Activated CD8-positive, alpha-beta memory T cell treated with anti-CD3 and anti-CD28 coated beads for 1 hour (primary cell): ENCODE measurements at places on chromosomes 12 and 14.

- no peak for DNase-seq
Observed at GRCh38 chr14:32413967-32414640, 85.0 kb downstream of the AKAP6 start.

DNA sequence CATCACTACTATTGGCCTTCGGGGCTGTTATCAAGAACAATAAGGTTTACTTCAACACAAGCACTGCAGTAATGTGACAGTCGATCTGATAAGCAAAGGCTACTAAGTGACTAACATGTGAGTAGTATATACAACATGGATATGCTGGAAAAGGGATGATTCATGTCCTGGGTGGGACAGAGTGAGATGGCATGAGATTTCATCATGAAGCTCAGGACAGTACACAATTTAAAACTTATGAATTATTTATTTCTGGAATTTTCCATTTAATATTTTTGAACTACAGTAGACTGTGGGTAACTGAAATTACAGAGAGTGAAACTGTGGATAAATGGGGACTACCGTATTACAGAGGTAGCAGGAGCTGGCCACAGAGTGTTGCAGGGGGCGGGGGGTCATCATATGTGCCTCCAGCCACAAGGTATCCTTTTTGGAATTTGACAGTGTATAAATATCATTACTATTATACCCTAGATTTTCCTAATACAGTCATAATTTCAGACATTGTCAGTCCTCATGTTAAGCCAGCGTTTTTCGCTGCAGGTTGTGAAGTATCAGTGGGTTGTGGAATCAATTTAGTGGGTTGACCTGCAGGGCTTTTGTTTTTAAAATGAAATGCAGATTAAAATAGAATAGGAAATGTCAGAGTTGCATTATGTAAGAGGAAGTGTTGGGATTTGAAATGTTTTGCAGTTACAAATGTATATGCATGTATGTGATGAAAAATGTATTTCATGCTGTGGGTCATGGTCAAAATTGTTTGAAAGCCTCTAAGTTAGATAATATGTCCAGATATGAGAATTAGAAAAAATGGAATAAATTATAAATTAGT is 148.0 kb upstream of the NUDT4 start:
- DNase-seq, result no peak

DNA sequence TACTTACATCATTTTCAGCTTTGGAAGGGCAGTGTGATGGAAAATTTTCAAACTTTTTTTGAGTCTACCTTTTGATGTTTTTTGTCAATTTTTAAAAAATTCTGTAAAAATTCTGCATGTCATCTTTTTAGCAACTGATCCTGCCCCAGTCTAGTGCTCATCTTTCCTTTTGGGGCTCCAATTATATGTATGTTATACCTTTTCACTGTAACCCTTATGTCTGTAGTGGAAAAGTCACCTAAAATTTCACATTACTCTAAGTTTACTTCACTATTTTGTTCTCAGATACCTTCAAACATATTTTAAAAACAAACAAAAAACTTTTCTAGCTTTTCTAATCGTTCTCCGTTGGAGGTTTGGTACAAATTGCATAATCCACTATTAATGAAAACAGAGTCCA is 32.5 kb upstream of the MYRFL start:
- no peak for DNase-seq

GRCh38 chr14:90985601-90986242 is 74.7 kb downstream of the RPS6KA5 start:
- DNase-seq, result no peak

DNA sequence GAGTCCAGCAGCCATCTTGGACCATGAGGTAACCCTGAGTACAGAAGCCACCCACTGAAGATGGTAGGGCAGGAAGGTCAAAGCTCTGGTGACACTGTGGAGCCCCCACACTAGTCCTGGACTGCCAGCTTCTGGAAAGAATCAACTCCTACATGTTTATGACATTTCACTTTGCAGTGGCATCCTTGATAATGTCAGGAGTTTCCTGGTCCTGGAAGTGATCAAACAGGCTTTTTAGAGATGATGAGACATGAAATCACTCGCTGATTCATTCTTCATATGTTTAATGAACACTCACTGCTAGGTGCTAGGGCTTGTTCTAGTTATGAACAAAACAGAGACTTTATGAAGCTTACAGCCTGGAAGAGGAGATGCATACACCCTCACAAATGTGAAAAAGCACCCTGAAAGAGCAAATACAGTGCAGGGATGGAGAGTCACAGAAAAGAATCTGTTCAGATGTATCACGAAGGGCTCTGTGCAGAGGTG is 15.8 kb upstream of the HNF1A start:
- no peak for DNase-seq

DNA sequence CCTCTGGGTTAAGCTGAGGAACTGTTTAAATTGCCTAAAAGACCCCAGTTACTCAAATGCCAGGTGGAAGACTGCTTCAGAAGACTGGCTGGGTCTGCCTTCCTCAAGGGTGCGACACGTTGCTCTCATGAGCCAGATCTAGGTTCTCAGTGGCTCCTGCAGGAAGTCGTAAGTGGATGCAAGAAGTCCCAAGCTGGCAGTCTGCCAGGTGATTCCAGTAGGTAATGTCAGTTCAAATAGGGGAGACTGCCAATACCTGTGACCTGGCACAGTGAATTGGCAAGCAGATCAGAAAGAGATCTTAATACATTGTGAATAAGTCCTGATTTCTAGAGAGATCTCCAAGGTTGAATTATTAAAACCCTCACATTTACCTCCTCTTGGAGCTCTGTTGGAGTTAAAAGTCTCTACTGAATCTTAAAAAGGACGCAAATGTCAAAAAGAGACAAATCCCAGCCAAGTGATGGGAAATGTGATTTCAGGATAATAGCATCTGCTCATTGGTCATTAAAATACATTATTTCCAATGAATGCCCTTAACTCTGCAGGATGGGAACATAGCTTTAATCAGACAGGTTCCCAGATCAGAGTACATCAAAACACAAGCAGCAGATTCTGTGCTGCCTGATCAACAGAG is 98.8 kb upstream of the FRMD6 start:
- DNase-seq, result no peak

GRCh38 chr12:57367121-57367520 is 63.7 kb downstream of the R3HDM2 start:
- DNase-seq, result no peak

DNA sequence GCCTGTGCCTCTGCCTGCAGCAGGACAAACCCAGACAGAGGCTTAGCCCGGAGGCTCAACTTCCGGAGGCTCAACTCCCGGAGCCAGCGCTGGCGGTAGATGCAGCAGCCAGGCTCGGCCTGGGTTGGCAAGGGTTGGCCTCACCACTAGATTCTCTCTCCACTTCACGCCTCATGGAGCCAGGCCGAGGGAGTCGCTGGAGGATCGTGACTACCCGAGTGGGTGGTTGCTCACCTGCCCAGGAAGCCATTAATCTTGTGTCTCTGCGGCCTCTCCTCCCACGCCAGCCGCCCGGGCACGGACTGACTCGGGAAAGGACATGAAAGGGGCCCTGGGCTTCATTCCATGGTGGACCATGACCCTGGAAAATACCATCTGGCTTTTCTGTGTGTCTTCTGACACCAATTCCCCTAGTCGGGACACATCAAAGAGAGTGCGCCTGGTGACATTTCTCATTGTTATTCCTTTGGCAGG is 20.8 kb downstream of the ESRRB start:
- DNase-seq, result no peak
